ENCODE measurements at places on chromosomes 16 and 17.

- no peak for DNase-seq
Measured at GRCh38 chr16:88614818-88615580, 23.4 kb upstream of the IL17C start.

- no peak for DNase-seq
Measured at GRCh38 chr16:56488035-56488434, 31.8 kb downstream of the BBS2 start.

- no peak for DNase-seq
Measured at GRCh38 chr17:760371-760770, 8.3 kb upstream of the GEMIN4 start.

GRCh38 chr17:32461853-32462617, 17.7 kb downstream of the PSMD11 start:
- DNase-seq = peak; percentile 52

GRCh38 chr17:81651692-81652091, 4.7 kb downstream of the PDE6G start:
- no peak for DNase-seq

DNA sequence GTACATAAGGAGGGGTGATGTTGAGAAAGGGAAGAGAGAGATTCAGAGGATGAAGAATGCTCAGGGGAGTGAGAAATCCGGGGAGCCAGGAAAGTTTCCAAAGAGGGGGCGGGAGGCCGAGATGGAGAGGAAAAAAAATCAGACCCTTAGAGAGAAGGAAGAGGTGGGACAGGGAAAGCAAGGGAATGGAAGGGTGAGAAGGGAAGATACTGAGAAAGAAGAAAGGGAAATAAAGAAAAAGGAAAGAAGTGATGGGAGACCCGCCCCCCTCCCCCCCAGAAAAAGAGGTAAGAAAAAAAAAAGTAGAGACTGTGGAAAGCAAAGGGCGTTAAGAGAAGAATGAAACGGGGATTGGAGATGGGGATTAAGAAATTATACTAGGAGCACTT, 507 bp downstream of the DYNLRB2 start:
- DNase-seq = no peak

DNA sequence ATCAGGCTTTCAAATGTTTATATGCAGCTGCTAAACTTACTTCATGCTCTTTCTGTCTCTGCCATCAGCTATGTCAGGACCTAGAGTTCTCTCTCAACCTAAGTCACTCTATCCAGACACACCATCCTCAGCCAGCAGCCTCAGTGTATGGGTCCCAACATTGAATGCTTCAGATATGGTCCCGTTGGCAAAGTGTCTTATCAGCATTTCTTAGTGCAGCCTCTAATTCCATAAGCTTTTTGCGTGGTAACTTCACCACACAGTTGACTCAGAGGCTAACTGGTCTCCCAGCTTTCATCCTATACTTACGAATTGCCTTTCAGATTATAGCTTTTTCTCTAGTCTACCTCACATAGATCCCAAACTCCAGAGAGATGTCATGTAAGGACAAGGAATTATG, 402.9 kb upstream of the EEF2KMT start:
- no peak for DNase-seq

GRCh38 chr17:79965806-79966205, 69.9 kb downstream of the TBC1D16 start:
- DNase-seq = no peak

- no peak for DNase-seq
Measured at GRCh38 chr17:69450918-69451317, 36.4 kb downstream of the MAP2K6 start.

DNA sequence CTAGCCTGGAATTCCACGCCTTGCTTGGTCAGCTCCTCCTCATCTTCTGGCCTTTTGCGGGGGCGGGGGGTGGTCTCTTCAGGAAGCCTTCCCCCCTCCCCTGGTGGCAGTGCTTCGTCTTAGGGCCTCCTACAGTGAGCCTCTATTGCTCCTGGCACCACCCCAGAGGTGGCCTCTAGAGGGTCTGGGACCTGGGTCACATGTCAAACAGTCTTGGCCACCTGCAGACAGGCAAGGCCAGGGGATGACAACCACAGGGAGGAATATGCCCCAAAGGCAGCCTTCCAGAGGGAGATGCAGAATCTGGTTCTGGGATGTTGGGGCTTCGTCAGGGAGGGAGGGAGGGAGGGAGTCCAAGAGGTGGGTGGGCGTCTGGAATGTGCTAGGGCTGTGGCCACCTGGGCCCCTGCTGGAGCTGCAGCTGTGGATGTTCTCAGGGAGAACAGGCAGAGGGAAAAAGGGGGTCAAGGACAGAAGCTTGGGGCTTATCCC, 50.6 kb downstream of the SMPD3 start:
- no peak for DNase-seq

- no peak for DNase-seq
Measured at GRCh38 chr16:51409001-51409675, 258.1 kb upstream of the SALL1 start.

GRCh38 chr17:64038331-64039105, 18.1 kb upstream of the ICAM2 start:
- no peak for DNase-seq

- DNase-seq = no peak
Measured at GRCh38 chr16:57941016-57941664, 29.8 kb downstream of the CNGB1 start.

DNA sequence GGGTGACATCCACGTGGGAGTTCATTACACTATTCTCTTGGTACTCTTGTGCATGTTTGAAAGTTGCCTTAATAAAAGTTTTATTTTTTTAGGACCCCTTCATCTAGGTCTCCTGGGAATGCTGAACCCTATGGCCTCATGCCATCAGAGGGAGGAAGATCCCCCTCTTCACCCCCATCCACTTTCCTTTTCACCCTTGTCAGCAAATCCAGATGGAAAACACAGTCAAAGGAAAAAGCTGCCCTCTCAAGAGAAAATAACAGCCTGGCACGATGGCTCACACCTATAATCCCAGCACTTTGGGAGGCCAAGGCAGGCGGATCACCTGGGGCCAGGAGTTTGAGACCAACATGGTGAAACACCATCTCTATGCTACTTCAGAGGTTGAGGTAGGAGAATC, 274.2 kb downstream of the XYLT1 start:
- no peak for DNase-seq

GRCh38 chr17:35297666-35298065, 54.8 kb downstream of the SLFN5 start:
- no peak for DNase-seq

GRCh38 chr16:57485916-57486857, at the start of gene DOK4:
DOK4 (minus strand) TSS chr16:57486493; CDS start chr16:57479507, 6,986 bp downstream.
- peak; percentile 85 for DNase-seq

GRCh38 chr17:27319541-27320221, 25.8 kb downstream of the WSB1 start:
- DNase-seq = no peak

DNA sequence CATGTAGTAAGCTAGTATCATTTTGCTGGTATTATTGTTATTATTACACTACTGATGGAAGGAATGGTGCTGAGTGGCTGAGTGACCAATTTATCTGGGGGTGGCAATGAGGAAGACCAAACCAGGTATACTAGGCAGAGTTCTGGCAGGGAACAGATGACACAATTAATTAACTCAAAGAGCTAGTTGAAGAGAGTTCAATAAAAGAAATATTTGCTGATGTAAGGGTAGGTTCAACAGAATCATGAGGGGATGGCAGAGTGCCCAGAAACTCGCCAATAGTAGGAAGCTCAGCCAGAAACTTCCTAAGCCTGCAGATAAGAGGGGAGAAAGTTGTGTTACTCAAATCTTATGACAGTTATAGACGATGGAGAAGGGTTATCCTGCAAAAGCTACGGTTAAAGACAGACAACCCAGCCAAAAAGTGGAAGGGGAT, 352.5 kb downstream of the KCNJ2 start:
- no peak for DNase-seq

GRCh38 chr17:64063088-64063487, 42.7 kb upstream of the ICAM2 start:
- peak; percentile 31 for DNase-seq

DNA sequence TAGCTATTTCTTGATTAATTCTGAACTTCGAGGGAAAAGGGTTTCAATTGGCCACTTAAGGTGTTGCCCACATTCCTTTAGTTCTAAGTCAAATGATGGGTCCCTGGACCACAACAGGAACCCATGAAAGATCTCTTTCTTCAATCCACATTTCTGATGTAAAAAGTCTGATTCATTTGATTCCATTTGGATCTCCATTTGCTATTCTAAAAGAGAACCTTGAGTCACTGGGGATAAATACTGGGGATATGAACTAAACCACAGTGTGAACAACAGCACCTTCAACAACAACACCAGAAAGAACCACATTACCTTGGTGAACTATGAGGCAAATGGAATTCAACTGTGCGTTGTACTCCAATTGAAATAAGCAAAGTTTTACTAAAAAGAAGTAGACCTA, 108.9 kb upstream of the IRX5 start:
- no peak for DNase-seq

DNA sequence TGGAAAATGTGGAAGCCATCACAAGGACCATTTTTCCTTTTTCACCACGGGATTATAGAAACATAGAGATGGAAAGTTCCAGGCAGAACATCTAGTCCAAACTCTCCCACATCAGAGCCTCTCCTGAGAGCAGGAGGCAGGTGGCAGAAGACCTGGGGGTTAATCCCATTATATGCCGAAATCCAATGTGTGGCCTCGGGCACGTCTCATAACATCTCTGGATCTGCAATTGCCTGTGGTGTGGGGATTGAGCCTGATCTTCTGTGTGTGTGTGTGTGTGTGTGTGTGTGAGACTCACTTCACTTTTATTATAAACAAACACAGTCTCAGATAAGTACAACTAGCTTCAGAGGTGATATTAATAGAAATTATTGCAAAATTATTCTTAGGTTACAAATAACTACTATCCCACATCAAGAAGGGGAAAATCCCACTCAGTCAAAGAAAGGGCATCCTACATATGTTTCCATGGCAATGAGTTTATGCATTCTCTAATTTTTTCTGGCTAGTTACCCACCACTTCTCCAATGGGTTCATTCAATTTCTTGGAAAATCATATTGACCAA, 199.1 kb downstream of the FOXL1 start:
- DNase-seq = no peak

DNA sequence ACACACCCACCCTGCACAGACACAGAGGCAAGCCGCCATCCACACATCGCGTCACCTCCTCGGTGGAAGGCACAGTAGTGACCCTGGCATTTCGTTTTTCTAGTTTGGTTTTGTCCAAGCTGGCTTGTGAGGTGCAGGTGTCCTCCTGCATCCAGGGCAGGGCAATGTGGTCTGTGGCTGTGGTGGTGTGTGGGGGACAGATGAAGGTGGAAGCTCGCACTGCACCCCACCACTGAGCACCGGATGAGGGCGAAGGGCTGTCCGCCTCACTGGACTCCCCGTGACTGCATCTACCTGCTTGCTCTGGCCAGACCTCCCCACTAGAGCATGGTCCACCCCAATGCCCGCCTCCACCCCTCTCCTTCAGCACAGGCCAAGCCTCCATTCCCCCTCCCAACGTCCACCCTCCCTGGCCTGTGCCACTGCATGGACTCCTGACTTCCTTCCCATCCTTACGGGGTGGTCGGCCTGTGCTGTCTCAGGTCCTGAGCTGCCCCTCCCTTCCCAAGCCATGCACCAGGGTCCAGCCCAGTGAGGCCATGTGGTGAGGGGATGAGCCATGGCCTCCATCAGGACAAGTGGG, 78.8 kb upstream of the CBX4 start:
- DNase-seq = no peak

DNA sequence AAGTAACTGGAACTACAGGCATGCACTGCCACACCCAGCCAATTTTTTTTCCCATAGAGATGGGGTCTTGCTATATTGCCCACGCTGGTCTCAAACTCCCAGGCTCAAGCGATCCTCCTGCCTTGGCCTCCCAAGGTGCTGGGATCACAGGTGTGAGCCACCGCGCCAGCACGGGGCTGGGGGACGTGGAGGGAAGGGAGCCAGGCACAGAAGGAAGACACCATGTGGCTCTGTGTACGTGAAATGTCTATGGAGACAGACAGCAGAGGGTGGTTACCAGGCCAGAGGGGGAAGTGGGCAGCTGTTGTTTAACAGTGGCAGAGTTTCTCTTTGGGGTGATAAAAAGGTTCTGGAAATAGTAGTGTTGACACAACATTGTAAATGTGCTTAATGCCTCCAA, 4.6 kb upstream of the PIEZO1 start:
- DNase-seq = no peak

- DNase-seq = peak; percentile 38
Measured at GRCh38 chr17:43755389-43755875, 3.2 kb downstream of the SOST start.

DNA sequence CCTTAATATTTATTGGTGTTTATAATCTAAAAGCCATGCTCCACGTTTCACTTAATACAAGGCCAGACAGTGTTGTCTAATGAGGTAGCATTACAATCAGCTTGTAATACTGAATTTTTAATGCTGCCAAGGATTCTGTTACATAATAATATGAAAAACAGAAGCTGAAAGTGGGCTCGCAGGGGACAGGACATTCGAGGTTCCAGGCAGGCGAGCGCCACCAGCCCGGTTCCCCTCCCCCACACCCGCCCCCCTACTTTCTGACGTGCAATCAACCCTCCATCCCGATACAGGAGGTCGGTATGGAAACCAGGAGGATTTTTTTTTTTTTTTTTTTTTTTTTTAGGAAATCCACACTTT, 6.2 kb upstream of the ZFHX3 start:
- DNase-seq = no peak

DNA sequence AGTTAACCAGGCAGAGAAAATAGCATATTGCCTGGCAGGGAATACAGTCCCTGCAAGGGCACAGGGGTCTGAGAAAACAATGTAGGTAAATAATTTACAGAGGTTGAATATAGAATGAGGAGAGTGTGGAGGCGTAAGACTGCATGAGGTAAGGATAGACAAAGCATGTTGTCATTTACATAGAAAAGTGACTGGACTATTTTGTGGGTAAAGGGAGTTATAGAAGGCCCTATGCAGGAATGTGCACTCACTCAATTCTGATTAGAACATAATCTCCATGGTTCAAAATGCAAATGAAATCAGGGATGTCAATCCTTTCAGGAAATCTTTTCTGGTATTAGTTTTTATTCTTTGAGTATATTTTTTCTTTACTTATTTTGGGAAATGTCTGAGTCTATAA, 285.7 kb upstream of the SALL1 start:
- no peak for DNase-seq

DNA sequence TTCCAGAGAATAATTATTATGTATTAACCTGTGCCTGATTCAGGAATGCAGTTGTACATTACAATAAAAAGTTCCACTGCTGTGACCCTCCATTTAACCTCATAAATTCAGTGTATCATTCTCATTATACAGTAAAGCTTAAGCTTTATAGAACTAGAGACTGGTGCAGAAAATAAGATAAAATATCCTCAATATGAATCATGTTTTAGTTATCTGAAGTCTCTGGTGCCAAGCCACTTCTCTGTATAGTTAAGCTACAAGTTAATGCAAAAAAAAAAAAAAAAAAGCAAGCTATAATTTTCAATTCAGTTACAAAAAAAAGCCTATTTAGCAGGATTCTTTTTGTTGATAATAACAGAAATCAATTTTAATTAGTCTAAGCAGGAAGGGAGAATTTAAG, 22.4 kb upstream of the SMIM36 start:
- DNase-seq = no peak

- no peak for DNase-seq
Measured at GRCh38 chr17:39340731-39341130, 60.7 kb downstream of the FBXL20 start.
